Astrocyte (in vitro differentiated cells and primary cell): ENCODE measurements at places on chromosomes 6 and 20. TPM values are rescaled to one million over a fixed set of nuclear protein-coding genes. Genes with fewer than 3 reads are reported as not detected.

GRCh38 chr6:41200901-41201763 lies at the start of gene TREML2:
TREML2 (minus strand) TSS chr6:41201149; CDS start chr6:41201008, 141 bp downstream.
- no peak within 1 kb of the TSS for H3K27ac ChIP-seq
- DNase-seq = no peak
- no peaks in the 10 kb centered on the region for H3K36me3 ChIP-seq
- no peaks in the 10 kb centered on the region for H3K27me3 ChIP-seq
- H3K4me1 ChIP-seq = no peaks in the 10 kb centered on the region
- no peak within 1 kb of the TSS for H3K4me3 ChIP-seq

GRCh38 chr6:151067684-151068596 lies 171.8 kb upstream of the AKAP12 start:
- H3K27me3 ChIP-seq = no peaks in the 10 kb centered on the region
- H3K36me3 ChIP-seq = no peaks in the 10 kb centered on the region
- H3K4me1 ChIP-seq = peaks cover 52% of the 10 kb centered on the region
- peak overlapping the region; percentile 99 for H3K27ac ChIP-seq
- H3K4me3 ChIP-seq = no peak overlapping the region

DNA sequence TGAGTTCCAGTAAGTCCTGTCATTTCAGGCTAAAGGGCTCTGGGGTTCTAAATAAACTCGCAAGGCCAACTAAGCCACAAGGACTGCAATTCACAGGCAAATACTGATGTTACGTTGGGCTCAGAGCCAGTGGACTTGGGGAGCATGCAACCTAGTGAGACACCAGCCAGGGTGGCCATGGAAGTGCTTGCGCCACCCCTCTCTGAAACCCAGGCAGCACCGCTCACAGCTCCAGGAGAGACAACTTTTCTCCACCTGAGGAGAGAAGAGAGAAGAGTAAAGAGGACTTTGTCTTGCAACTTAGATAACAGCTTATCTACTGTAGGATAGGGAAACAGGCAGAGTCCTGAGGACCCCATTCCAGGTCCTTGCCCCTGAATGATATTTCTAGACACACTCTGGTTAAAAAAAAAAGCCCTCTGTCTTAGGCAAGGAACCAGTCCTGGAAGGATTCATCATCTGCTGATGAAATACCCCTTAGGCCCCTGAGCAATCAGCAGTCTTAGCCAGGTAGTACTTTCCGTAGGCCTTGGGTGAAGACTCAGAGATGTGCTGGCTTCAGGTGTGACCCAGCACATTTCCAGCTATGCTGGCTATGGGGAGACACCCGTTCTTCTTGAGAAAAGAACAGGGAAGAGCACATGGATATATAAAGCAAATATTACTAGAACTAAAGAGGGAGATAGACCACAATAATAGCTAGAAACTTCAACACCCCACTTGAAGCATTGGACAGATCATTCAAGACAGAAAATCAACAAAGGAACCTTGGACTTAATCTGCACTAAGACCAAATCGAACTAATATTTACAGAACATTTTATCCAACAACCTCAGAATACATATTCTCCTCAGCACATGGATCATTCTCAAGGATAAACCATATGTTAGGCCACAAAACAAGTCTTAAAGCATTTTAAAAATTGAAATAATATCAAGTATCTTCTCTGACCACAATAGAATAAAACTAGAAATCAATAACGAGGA lies 31.5 kb upstream of the TBC1D32 start:
- H3K36me3 ChIP-seq = no peaks in the 10 kb centered on the region
- no peak overlapping the region for H3K27ac ChIP-seq
- DNase-seq = no peak
- no peaks in the 10 kb centered on the region for H3K4me1 ChIP-seq
- no peaks in the 10 kb centered on the region for H3K27me3 ChIP-seq
- no peak overlapping the region for H3K4me3 ChIP-seq

Gene HLA-DRA
- not detected in 2 replicates for total RNA-seq

DNA sequence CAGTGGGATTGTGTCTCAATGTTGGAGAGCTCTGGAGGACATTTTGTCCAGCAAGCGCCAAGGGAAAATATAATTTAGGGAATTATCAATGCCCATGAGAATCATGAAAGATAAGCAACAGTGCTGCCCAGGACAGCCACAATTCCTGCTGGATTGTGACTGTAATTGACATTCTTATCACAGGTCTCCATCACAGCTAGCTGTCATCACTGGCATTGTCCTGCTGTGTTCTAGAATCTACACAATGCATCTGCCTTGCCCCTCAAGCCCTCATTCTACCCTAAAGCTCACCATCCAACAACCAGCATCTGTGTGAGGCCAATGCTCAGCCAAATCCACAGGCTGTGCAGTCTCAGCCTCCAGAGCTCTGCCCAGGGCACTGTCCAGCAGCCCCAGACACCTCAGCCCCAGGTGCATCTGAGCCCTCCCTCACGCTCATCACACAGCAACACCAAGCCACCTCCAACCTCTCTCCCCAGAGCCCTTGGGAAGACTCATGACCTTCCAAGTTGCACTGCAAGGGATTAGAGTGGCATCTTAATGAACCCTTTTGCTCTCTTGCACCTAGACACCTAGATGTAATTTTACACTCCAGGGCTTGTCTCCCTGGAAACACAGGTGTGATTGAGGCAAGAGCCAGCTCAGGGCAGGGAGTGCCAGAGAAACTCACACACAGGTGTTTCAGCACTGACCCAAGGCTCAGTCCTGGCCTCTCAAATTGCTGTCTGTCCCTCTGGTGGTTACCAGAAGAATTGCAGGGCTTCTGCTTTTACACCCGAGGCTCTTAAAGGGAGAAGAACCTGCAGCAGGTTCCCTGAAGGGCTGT lies 85.2 kb upstream of the PHACTR3 start:
- H3K4me3 ChIP-seq = no peak overlapping the region
- H3K27ac ChIP-seq = no peak overlapping the region
- peak; percentile 15 for DNase-seq

Gene TRIM31
- not detected in 2 replicates for total RNA-seq

GRCh38 chr20:45970646-45971424 lies 1.2 kb downstream of the ZNF335 start:
- peaks cover 22% of the 10 kb centered on the region for H3K36me3 ChIP-seq
- peak overlapping the region; percentile 86 for H3K4me3 ChIP-seq
- no peak for DNase-seq

DNA sequence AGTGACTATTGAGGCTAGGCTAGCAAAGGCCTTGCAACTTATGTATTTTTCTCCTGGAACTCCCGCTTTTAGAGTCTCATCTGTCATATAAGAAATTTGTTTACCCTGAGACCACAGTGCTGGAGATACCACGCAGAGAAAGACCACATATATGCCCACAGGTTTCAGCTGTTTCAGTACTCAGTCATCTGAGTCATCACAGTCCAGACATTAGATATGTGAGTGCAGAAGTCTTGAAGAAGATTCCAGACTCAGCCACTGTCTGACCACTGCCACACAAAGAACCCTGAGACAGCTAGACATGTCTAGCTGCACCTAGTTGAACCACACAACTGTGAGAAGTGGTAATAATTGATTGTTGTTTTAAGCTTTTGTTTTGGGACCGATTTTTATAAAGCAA lies 648.3 kb downstream of the EPM2A start:
- no peaks in the 10 kb centered on the region for H3K36me3 ChIP-seq
- no peak overlapping the region for H3K4me3 ChIP-seq
- peak; percentile 88 for DNase-seq
- no peak overlapping the region for H3K27ac ChIP-seq
- H3K4me1 ChIP-seq = no peaks in the 10 kb centered on the region

Gene FKBP1A
- 360 and 379 TPM in 2 replicates for total RNA-seq

DNA sequence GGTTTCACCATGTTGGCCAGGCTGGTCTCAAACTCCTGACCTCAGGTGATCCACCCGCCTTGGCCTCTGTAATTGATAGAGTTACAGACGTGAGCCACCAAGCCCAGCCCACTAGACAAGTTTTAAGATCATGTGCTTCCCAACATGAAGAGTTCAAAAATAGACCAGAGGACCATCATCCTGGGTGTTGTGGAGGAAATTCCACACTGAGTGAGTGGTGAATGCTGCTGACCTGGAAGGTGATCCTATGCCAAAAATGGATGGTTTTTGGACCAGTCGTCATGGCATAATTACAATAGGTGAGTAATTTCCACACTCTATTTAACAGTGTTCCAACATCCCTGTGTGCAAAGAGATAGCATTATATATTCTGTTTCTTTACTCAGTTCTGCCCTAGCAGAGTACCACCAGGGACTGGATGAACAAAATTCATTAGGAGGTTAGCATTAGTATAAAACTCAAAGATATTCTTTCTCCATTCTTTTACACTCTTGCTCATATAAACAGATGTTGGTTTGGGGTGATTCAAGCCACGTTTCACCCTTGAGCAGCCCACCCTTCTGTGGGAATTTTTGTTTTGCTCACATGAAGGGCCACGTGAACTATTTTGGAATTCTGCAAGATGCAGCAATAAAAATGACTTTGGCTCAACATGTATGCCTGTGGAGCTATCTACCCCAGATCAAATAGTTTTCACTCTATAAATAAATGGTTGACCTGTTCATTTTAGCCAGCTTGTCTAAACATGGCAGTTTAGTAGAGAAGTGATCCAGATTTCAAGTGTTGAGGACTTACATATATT lies 206.2 kb upstream of the TCF21 start:
- DNase-seq = peak; percentile 58
- H3K4me1 ChIP-seq = peaks cover 3% of the 10 kb centered on the region
- no peak overlapping the region for H3K27ac ChIP-seq

DNA sequence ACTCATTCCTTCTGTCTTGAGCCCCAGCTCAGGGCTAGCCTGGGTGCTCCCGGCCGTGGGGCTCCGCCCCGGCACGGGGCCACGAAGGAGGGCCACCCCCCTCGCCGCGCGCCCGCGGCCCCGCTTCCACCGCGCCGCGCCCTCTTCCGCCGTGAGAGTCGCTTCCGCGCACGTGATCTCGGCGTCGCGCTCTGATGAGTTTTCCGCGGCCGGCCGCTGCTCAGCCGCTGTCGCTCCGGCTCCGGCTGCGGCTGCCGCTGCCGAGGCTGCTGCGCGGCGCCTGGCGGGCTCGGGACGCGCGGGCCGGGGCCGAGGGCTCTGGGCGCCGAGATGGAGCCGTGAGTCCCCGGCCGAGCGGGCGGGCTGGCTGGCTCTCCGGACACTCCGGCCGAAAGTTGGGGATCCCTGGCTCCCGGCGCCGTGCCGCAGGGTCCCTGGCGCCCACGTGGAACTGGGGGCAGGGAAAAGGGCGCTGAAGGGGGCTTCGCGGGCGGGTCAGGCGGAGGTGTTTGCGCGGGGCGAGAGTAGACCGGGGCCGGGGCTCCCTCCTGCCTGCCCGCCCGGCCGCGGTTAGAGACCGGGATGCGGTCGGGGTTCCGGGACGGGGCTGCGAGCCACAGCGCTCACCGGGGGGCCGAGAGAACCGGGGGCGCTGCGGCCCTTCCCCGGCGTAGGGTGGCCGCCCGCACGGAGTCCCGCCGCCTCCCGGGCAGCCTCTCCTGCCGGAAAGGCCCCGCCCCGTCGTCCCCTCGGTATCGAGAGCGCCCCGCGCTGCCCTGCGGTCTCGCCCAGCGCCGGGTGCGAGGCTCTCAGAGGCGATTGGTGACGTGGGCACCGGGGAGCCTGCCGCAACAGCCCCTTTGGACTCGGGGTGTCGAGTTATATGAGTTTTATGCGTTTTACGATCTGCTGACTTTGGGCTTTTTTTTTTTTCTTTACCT lies at the start of gene TMEM181:
TSS of gene TMEM181 (plus strand) at position 197 of the 941 bp plus-strand sequence. CDS start at position 331, 134 bp downstream.
- H3K27ac ChIP-seq = peak within 1 kb of the TSS; percentile 76
- DNase-seq = peak; percentile 67
- H3K4me3 ChIP-seq = peak within 1 kb of the TSS; percentile 71
- H3K27me3 ChIP-seq = no peaks in the 10 kb centered on the region
- H3K4me1 ChIP-seq = peaks cover 22% of the 10 kb centered on the region
- no peaks in the 10 kb centered on the region for H3K36me3 ChIP-seq
